Heart left ventricle (tissue), 16 donors: ENCODE measurements at places on chromosomes 16 and 17. TPM values are rescaled to one million over a fixed set of nuclear protein-coding genes. Genes with fewer than 3 reads are reported as not detected.

GRCh38 chr16:85514295-85514597, 98.9 kb upstream of the GSE1 start:
- H3K4me1 ChIP-seq: peaks cover 27% of the 10 kb centered on the region
- no peak for DNase-seq
- no peak overlapping the region for H3K4me3 ChIP-seq
- no peak overlapping the region for H3K27ac ChIP-seq
- H3K36me3 ChIP-seq: no peaks in the 10 kb centered on the region

GRCh38 chr17:18339933-18340332, 23.4 kb downstream of the SHMT1 start:
- H3K4me1 ChIP-seq: no peaks in the 10 kb centered on the region
- no peak overlapping the region for H3K27ac ChIP-seq
- DNase-seq: no peak
- no peak overlapping the region for H3K4me3 ChIP-seq
- H3K27me3 ChIP-seq: no peaks in the 10 kb centered on the region

The OXLD1 gene
- total RNA-seq: 28.7 TPM

- no peak for DNase-seq
- no peak overlapping the region for H3K27ac ChIP-seq
- H3K36me3 ChIP-seq: no peaks in the 10 kb centered on the region
- H3K4me1 ChIP-seq: no peaks in the 10 kb centered on the region
- peaks cover 73% of the 10 kb centered on the region for H3K27me3 ChIP-seq
- no peak overlapping the region for H3K4me3 ChIP-seq
Observed at GRCh38 chr16:88992351-88993165, 15.6 kb upstream of the CBFA2T3 start.

DNA sequence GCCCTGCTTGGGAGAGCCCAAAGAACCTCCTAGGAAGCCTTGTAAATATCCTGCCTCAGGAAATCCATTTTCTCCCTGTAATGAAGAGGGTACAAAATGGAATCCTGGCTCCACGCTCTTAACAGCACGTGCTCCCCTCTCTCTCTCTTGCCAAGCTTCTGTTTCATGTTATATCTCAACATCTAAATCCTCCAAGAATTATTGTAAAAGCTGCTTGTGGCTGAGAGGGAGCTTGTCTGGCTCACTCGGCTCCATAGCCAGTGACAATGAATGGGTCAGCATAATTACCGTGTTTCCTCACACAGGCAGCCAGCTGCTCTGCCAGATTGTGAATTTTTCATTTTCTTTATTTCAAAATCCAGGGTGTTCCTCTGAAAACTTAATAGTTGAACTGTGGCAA, 317.8 kb downstream of the RBFOX1 start:
- no peak overlapping the region for H3K4me3 ChIP-seq
- no peak overlapping the region for H3K27ac ChIP-seq
- H3K36me3 ChIP-seq: no peaks in the 10 kb centered on the region
- no peak for DNase-seq

- H3K36me3 ChIP-seq: no peaks in the 10 kb centered on the region
- H3K27me3 ChIP-seq: no peaks in the 10 kb centered on the region
- H3K4me1 ChIP-seq: no peaks in the 10 kb centered on the region
Observed at GRCh38 chr16:79914961-79915720, 314.6 kb upstream of the MAF start.

- H3K4me1 ChIP-seq: no peaks in the 10 kb centered on the region
- no peaks in the 10 kb centered on the region for H3K27me3 ChIP-seq
- H3K36me3 ChIP-seq: no peaks in the 10 kb centered on the region
- H3K27ac ChIP-seq: no peak overlapping the region
- no peak overlapping the region for H3K4me3 ChIP-seq
- DNase-seq: no peak
Observed at GRCh38 chr16:71467810-71468209, 5.8 kb upstream of the ZNF23 start.

DNA sequence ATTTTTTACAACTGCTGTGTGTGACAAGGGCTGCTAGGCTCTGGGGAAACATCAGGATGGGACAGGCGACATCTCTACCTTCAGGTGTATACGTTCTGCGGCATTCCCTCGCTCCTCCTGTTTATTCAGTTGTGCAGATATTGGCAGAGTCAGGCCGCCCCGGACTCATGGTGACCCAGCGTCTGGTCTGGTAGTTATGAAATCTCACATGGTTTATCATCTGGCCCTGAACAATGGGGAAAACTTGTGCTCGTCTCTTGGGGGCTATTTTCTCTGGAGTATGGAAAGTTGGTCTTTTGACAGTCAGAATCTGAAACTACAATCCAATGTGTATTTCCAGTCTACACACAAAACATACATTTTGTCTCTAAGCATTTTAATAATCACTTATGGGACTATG, 3.3 kb downstream of the MARCHF10 start:
- no peak overlapping the region for H3K27ac ChIP-seq
- peaks cover 7% of the 10 kb centered on the region for H3K4me1 ChIP-seq
- H3K36me3 ChIP-seq: no peaks in the 10 kb centered on the region
- H3K27me3 ChIP-seq: peaks cover 7% of the 10 kb centered on the region
- no peak for DNase-seq

GRCh38 chr17:43384476-43384862, 14.3 kb upstream of the ARL4D start:
- H3K4me3 ChIP-seq: no peak overlapping the region
- peaks cover 8% of the 10 kb centered on the region for H3K4me1 ChIP-seq
- no peaks in the 10 kb centered on the region for H3K27me3 ChIP-seq

The KCNAB3 gene
- total RNA-seq: 0.49 TPM

- H3K27me3 ChIP-seq: no peaks in the 10 kb centered on the region
- H3K36me3 ChIP-seq: no peaks in the 10 kb centered on the region
- no peak overlapping the region for H3K4me3 ChIP-seq
- H3K27ac ChIP-seq: no peak overlapping the region
- DNase-seq: no peak
- peaks cover 18% of the 10 kb centered on the region for H3K4me1 ChIP-seq
Observed at GRCh38 chr16:64410306-64410705, 711.6 kb downstream of the CDH11 start.

DNA sequence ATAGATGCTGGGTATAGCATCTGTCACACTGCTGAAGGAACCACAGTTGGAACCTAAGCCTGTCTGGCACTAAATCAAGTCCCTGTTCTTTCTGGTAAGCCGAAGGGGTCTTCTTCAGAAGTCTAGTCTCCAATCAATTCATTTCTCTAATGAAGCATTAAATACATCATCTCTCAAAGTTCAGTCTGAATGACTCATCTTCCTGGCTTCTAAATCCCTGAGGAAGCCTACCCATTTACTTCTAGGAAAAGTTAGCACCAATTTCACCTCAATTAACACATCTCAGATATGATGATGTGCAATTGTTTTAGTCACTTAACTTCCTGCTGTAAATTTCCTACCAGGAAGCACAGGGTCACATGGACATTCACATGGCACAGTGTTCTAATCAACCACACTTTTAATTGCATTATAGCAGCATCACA, 49.9 kb downstream of the TEX14 start:
- no peak overlapping the region for H3K27ac ChIP-seq
- no peak for DNase-seq
- H3K4me1 ChIP-seq: no peaks in the 10 kb centered on the region
- H3K27me3 ChIP-seq: no peaks in the 10 kb centered on the region
- no peak overlapping the region for H3K4me3 ChIP-seq
- no peaks in the 10 kb centered on the region for H3K36me3 ChIP-seq

DNA sequence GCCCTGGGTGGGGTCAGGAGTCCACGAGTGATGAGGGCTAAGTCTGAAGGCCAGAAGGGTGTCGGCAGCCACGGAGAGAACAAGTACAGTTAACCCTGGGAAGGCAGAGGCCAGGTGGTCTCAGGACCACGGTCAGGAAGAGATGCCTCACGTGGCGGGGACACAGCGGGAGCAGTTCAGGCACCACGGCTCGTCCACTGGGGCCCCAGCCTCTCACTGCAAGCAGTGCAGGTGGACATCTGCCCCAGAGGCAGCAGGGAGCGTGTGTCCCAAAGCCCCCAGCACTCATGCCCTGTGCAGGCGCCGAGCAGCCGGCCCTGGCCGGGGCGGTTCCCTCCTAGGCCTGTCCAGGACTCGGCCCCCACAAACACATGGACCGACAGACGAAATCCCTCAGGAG, 4.7 kb downstream of the LMF1 start:
- H3K4me1 ChIP-seq: peaks cover 16% of the 10 kb centered on the region
- no peak overlapping the region for H3K27ac ChIP-seq
- H3K4me3 ChIP-seq: no peak overlapping the region
- H3K27me3 ChIP-seq: no peaks in the 10 kb centered on the region

GRCh38 chr16:79587296-79587695, 13.2 kb downstream of the MAF start:
- no peak overlapping the region for H3K4me3 ChIP-seq
- no peaks in the 10 kb centered on the region for H3K36me3 ChIP-seq
- DNase-seq: no peak
- no peaks in the 10 kb centered on the region for H3K4me1 ChIP-seq
- no peak overlapping the region for H3K27ac ChIP-seq
- H3K27me3 ChIP-seq: peaks cover 12% of the 10 kb centered on the region

- H3K27me3 ChIP-seq: no peaks in the 10 kb centered on the region
- H3K4me3 ChIP-seq: no peak overlapping the region
Observed at GRCh38 chr17:62801553-62802114, 6.5 kb downstream of the MARCHF10 start.

The THAP11 gene
- total RNA-seq: 26.3 TPM

- no peak overlapping the region for H3K4me3 ChIP-seq
- no peaks in the 10 kb centered on the region for H3K27me3 ChIP-seq
- peaks cover 7% of the 10 kb centered on the region for H3K4me1 ChIP-seq
- DNase-seq: no peak
Observed at GRCh38 chr16:67989322-67990017, 9.2 kb upstream of the DPEP3 start.

- H3K27ac ChIP-seq: no peak overlapping the region
- peak overlapping the region; percentile 27 for H3K4me3 ChIP-seq
- no peaks in the 10 kb centered on the region for H3K36me3 ChIP-seq
Observed at GRCh38 chr16:31487720-31488467, 5.0 kb downstream of the SLC5A2 start.

GRCh38 chr16:80418517-80419355, 122.1 kb upstream of the DYNLRB2 start:
- no peak for DNase-seq
- no peak overlapping the region for H3K4me3 ChIP-seq
- no peak overlapping the region for H3K27ac ChIP-seq
- no peaks in the 10 kb centered on the region for H3K27me3 ChIP-seq
- no peaks in the 10 kb centered on the region for H3K36me3 ChIP-seq
- H3K4me1 ChIP-seq: no peaks in the 10 kb centered on the region
